ENCODE measurements at places on chromosomes 2 and 18.

DNA sequence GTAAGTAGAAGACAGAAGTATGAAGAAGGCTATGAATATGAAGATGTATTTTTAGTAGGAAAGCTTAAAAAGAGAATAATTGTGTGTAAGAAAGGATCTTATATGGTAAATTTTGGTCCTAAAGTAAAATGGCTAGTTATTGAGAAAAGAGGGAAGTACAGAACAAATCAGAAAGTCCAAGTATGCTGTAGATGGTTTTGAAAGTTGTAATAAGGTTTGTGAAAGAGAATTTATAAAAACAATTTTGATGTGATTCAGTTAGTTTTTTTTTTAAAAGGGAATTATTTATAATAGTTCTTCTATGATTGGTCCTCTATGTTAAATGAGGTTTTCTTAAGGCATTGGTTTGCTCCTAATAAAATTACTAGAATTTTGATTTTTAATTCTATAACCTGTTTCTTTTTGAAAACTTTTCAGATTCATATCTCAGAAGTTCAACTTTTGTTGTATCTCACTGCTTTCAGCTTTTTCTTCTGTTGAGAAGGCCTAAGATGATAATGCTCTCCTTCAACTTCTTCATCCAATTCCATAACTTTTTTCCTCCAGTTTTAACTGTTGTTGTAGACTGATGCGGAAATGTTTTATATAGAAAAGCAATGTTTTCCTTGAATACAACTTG, 322.7 kb downstream of the NOL4 start:
- DNase-seq: no peak

- no peak for DNase-seq
Observed at GRCh38 chr18:10404168-10404567, 50.3 kb upstream of the APCDD1 start.

GRCh38 chr2:186675380-186675779, 18.5 kb upstream of the FAM171B start:
- DNase-seq: no peak

- DNase-seq: no peak
Observed at GRCh38 chr18:37381554-37381953, 184.0 kb downstream of the CELF4 start.

DNA sequence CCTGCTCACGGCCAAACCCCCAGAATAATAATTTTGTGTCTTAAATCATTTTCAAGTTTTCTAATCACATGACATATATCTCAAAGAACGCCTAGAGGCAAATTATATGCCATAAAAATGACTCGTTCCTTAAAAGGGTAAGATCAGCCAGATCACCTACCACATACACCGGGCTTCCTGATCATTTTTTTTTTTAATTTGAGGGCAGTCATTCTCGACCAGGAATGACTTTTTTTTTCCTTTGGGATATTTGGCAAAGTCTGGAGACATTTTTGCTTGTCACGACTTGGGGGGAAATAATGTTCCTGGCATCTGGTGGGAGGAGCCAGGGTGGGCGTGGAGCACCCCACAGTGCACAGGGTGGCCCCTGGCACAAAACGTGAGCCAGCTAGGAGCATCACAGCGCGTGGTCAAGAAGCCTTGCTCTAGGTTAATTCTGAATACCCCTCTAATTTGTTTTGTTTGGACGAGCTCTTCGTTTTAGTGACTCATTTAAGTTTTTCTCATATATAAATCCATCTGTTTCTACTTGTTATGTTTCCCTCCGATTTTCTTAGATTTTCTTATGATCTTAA, 94.9 kb downstream of the TWIST2 start:
- DNase-seq: no peak

- DNase-seq: no peak
Observed at GRCh38 chr18:76380791-76381405, 114.1 kb downstream of the ZNF516 start.

DNA sequence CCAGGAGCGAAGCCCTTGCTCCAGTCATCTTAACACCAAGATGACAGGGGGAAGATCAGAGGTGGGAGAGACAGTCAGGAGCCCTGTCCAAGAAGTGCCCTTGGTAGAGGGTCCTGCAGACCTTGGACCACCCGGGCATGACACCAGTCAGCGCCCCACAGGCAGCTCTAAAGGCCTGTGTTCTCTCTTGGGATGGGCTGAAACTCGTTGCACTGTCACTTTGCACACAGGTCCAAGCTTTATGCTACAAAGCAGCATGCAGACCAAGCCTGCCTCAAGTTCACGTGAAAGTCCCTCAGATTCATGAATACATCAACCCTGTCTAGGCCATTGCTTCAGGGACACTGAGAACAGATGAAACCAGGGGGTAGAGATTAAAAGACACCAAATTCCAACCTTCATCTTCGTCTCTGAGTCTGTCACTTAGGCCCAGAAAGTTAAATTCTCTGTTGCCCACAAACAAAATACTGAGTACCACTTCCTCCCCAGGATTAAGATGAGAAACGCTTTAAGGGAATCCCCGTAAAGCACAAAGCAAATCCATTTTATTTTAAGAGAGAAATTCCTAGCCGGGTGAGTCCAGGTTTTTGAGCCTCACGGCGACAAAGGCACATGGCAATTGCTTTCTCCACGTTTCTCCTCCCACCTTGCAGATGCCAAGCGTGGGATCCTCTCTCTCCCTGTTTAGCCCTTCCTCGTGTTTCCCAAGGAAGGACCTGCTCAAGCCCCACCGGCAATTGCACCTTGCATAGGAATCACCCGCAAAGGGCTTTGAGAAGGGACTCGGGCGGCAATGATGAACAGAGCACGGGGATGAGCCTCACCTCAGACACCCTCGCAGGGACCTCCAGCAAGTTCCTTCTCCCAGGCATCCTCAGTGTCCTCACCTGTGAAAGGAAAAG, 75.0 kb upstream of the ID2 start:
- no peak for DNase-seq

DNA sequence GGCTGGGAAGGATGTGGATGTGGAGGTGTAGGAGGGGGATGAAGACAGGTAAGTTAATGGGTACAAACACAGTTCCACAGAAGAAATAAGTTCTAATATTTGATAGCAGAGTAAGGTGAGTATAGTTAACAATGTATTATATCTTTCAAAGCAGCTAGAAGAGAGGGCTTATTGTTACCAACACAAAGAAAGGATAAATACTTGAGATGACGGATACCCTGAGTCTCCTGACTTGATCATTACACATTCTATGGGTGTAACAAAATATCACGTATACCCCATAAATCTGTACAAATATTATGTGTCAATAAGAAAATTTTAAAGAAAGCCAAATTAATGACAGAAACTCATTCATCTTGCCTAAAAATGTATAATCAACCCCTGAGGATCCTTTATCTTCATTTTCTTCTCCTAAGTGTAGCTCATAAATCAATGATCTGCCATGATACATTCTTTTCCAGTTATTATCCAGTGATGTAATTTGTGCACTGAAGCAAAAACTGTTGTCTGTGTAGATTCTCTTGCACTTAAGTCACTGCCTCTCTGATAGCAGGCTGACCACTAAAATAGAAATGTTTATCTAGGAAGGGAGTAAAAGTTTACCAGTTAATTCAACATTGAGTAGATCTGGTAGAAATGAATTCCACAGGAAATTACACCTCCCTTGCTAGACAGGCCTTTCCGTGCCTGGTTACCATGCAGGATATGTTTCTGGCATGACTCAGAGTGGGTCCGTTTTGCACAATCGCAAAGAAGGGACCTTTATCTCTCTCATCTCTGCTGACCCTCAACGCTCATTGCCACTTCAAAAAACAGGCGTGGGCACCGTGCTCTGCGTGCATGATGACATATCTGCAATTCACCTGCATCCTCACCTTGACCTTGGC, 249.7 kb upstream of the NCKAP5 start:
- DNase-seq: no peak

DNA sequence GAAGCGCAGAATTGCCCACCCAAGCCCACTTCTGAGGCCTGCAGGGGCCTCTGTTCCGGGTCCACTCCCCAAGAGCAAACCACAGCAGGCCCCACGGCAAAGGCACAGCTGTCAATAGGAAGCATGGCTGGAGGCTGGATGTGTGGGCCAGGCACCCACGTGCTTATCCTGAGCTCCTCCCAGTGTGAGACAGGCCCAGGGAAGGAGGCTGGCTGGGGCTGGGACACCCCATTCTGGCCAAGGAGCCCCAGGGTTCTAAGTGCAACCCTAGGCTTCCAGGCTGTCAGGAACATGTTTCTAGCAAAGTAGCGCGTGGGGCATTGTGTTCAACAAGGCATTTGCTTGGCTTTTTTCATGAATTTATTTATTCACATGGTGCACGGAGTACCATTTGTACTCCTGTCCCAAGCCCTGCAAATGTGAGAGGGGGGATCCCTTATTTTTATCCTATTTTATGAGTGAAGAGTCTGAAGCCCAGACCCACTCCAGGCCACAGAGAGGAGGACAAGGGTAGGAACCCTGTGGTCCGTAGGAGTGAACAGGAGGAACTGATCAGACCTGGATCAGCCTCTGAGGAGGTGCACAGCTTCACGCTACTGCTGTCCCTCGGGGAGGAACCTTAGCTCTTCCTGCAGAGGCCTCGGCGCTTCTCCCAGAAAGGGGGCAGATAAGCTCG, 6.1 kb upstream of the RAB17 start:
- DNase-seq: no peak

- no peak for DNase-seq
Observed at GRCh38 chr18:54968807-54969206, 9.5 kb upstream of the CCDC68 start.

GRCh38 chr2:113135317-113135716, 7.9 kb downstream of the IL1RN start:
- no peak for DNase-seq

DNA sequence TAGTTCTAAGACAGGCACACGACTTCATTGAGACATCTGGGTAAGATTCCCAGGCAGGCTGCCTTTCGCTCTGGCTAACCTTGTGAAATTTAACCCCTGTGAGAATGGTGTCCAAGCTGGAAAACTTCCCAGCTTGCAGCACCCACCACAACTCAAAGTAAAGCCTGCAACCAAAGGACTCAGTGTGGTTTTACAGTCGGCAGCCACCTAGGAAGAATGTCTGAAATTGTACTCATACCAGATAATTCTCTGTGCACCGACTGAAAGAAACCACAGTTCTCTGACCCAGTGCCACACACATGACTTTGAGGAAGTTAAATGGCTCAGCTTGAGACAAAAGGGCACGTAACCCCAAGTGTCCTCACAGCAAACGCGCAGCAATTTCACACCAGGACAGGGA, 125.7 kb downstream of the RBMS1 start:
- no peak for DNase-seq

DNA sequence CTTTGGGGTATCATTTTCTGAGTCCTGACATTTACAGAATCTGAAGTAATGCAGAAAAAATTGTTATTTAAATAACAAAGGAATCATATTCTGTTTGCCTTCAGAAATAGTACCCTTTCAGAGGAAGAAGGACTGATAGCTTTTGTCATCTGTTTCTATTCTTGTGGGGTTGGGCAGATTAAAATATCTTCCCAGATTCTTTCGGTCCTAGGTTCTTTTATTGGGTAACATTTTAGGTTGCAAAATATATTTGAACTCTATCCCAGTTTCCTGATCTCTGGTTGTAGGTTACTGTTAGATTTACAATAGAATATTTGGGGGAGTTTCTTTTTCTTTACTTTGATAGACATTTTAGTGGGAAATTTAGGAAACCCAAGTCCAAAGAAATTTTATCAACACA, 550.5 kb downstream of the SPAG16 start:
- DNase-seq: no peak

DNA sequence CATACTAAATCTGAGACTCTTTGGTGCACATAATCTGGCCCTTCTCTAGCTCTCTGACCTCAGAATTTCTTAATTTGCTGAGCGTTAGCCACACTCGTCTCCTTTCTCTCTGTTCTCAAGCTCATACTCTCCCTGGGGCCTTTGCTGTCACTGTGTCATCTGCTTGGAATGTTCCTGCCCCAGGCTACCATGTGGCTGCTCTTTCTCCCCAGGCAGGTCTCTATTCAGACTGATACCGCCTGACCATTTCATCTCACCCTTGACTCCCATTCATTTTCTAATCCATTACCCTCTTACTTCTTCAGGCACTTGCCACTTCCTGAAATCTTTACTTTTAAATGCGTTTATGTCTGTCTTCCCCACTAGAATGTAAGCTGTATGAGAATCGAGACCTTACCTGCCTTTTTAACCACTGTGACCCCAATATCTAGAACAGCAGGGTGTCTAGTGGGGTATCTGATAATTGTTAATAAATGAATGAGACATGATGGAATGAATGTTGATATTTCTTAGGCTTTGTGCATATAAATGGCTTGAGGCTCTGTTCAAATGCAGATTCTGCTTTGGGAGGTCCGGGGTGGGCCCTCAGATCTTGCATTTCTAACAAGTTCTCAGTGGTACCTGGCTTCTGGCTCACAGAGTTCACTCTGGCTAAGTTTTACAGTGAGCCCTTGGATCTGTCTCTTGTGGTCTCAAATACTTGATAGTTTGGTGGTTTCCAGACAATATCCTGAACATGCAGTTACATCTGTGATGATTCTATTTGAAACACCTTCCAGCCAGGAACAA, 89.9 kb upstream of the EPC2 start:
- no peak for DNase-seq

DNA sequence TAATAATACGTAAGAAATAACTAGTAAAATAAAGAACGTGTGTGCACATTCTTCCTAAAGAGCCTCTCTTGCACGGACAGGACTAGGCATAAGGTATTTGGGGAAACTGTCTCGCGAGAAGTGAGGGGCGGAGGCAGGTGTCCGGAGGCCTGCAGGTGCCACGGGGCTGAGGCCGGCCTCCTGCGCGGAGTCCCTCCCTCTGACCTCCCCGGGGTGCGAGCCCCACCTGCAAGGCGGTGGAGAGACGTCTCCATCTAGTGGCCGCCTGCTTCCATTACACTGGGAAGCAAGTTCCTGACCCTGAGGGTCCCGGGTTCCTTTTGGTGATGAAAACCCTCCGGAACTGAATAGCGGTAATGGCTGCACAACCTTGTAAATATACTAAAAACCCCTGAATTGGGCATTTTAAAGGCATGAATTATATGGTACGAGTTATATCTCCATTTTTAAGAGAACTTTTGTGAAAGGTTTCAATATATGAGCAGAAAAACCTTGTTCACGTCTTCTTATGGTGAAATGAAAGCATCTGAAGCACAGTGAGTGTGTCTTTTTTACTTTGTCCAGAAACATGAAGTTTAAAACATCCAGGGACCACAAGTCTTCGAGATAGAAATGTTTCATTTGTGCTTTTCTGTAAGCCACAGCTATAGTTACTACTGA, 35.5 kb upstream of the CTDP1 start:
- DNase-seq: peak; percentile 52
